NCI-H2107 (cell line): ENCODE measurements at places on chromosomes 6 and 20.

DNA sequence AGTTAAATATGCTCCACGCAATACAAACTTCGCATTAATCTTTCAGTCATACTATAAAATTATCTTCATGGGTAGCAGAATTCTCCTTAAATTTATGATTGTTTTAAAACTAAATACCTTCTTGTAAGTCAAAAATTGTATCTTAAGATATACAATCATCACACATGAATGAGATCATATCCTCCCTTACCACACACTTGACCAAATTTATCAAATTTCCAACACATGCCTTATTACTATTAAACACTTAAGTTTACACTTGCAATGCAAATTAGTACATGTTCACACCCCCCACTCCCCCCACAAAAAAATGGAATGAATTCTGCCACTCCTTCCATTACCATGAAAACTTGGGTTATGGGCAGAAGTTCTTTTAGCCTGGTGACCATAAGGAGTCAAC lies 13.8 kb downstream of the RANBP9 start:
- no peak for DNase-seq

GRCh38 chr6:118705544-118706491 lies 54.4 kb upstream of the CEP85L start:
- no peak for DNase-seq

GRCh38 chr6:36999061-36999750 lies 6.2 kb upstream of the FGD2 start:
- peak; percentile 21 for DNase-seq

DNA sequence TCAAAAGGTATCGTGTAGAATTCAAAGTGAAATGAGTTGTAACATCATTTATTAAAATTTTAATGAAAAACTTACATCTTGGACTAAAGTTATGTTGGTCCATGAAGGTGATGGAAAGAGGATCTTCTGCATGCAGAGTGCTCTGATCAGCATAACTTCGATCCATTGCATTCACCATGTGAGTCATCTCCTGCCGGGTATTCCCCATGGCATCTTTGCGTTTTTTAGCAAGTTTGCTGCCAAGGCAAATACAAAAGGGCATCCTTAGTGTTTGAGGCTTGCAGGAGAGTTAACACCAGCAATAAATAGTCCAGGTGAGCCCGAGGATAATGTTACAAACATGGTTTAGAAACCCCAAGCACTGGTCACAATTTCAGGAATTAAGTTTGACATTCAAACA lies 104.2 kb upstream of the THEMIS start:
- no peak for DNase-seq

GRCh38 chr6:38784506-38785235 lies 69.6 kb downstream of the DNAH8 start:
- DNase-seq: no peak

DNA sequence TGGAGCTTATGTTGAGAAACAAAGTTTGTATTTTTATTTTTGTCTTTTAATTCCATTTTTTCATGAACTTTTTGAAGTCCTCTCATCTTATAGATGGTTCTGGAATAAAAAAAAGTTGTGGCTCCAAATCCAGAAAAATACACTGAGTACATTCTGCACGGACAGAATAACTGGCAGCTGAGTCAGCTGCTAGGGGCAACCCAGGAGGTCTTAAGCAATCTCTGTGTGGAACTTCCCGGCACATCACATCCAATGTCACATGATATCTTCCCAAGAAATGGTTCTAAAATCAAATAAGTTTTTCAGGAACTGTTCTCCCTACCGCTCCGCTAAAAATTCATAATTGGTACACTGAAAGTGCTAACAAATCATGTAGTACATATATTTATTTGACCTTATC lies 29.8 kb downstream of the SLC13A3 start:
- no peak for DNase-seq

DNA sequence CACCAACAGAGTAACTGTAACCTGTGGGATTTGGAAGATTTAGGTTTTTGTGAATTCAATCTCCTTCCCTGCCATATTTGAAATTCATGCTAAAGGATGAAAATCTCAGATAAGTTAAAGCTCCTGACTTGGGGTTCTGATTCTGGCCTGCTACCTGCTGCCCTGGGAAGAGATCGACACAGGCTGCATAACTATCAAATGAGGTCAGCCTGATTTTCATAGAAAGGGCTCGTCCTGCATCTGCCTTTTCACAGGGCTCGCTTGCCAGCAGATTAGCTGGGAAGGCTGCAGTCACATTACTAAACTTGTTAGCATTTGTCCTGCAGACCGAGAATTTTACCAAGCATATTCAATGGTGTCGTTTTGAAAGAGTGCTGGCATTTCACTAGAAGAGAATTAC lies 14.6 kb downstream of the GCLC start:
- no peak for DNase-seq

- DNase-seq: no peak
Measured at GRCh38 chr6:153947808-153948447, 91.1 kb upstream of the OPRM1 start.

DNA sequence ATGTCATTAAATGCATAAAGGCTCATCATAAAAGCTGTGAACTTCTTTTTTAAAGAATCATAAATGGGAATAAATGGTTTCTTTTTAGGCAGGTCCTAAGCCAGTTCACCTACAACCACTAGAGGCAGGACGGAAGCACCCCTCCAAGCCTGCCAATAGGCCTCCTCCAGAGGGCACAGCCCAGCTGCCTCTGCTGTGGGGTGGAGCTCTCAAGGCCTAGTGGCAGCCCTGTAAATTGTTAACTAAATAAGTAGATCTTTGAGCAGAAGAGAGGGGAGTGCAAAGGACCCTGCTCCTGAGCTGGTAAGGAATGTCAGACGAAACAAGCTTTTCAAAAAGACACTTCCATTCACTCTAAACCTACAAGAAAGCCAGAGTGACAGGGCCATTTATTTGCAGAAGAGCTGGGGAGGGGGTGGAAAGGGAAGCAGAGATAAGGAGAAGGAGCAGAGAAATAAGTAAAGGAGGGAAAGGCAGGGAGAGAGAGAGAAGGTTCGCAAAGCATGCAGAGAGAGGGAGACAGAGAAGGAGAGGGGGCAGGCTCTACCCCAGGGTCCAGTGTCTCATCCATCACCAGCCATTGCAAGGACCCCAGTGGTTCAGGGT lies 18.0 kb upstream of the MAFB start:
- no peak for DNase-seq

DNA sequence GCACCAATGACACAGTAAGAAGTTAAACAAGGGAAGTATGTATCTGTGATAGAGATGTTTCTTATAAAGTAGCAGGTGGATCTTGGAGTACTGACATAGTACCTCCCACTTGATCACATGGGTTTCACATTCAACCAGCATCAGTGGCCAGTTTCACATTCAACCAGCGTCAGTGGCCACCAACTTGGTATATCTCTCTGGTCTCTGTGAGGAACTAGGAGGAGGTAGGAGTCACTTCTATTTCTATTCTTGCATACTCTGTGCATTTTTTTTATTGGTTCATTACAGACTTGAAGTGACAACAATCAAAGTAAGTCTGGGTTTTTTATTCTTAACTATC lies 200.3 kb upstream of the SIM1 start:
- no peak for DNase-seq

DNA sequence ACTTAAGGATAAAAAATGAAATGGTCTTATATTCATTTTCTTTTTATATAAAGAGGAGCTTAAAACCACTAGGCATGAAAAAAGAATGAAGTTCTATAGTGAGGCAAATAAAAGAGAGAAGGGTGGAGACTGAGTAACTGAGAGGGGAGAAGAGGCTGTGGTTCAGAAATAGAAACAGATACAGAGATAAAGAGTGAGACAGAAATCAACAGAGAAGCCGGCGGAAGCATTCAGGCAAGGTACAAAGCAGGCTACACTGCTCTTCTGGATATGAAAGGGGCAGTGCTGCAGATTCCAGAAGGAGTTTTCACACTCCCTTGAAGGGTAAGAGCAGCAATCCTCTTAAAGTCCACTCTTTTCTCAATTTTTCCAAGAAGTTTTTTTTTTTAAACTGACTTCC lies 29.9 kb downstream of the NFATC2 start:
- no peak for DNase-seq

DNA sequence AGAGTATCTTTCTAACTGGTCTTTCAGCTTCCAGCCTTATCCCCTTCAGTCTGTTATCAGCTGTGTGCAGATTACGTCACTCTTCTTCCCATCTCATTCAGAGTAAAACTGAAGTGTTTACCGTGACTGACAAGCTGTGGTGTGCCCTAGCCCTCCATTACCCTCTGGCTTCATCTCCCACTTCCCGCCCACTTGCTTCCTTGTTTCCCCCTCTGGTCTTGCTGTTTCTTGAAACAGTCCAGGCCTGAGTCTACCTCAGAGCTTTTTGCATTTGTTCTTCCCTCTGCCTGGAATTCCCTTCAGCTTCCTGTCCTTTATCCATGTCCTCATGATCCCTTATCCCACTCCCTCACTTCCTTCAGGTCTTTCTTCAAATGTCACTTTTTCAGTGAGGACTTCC lies 66.9 kb downstream of the CARMIL1 start:
- DNase-seq: peak; percentile 3

DNA sequence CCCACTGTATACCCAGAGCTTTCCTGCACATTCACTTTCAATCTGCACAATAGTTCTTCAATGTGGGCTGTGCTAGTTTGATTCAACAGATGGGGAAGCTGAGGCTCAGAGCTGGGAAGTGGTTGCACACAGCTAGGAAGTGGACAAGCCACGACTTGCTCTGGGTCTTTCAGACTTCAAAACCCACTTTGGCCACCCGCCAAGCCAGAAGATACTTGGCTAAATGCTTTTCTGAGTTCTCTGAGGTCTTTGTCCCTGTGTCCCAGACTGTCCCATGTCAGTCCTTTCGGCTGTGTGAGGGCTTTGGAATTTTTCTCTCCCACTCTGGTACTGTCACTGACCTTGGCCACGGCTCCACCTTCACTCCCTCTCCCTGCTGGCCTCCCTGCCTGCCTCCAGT lies 10.6 kb downstream of the PDYN start:
- DNase-seq: no peak

GRCh38 chr6:157410045-157410444 lies 29.1 kb downstream of the ZDHHC14 start:
- DNase-seq: no peak
